Smooth muscle cell of the umbilical artery (primary cell): ENCODE measurements at places on chromosomes 5 and 9. TPM values are rescaled to one million over a fixed set of nuclear protein-coding genes. Genes with fewer than 3 reads are reported as not detected.

ADAMTS19 gene
- total RNA-seq, result 0.30 and 1.4 TPM in 2 replicates

NR6A1 gene
- under 0.01 and 1.2 TPM in 2 replicates for total RNA-seq

FBLL1 gene
- 0.30 and 1.1 TPM in 2 replicates for total RNA-seq

PRR16 gene
- total RNA-seq, result 1.2 and 1.8 TPM in 2 replicates

EQTN gene
- not detected in 2 replicates for total RNA-seq
